Cardiac septum (tissue), 1 donor: ENCODE measurements at places on chromosomes 7 and 10. TPM values are rescaled to one million over a fixed set of nuclear protein-coding genes. Genes with fewer than 3 reads are reported as not detected.
A peak's percentile ranks its signal among the peaks of the same experiment; 100 is the strongest.

- DNase-seq: no peak
Measured at GRCh38 chr7:147524726-147525250, 1065.8 kb upstream of the C7orf33 start.

- DNase-seq: no peak
Measured at GRCh38 chr7:49776994-49777393, 3.6 kb downstream of the VWC2 start.

DNA sequence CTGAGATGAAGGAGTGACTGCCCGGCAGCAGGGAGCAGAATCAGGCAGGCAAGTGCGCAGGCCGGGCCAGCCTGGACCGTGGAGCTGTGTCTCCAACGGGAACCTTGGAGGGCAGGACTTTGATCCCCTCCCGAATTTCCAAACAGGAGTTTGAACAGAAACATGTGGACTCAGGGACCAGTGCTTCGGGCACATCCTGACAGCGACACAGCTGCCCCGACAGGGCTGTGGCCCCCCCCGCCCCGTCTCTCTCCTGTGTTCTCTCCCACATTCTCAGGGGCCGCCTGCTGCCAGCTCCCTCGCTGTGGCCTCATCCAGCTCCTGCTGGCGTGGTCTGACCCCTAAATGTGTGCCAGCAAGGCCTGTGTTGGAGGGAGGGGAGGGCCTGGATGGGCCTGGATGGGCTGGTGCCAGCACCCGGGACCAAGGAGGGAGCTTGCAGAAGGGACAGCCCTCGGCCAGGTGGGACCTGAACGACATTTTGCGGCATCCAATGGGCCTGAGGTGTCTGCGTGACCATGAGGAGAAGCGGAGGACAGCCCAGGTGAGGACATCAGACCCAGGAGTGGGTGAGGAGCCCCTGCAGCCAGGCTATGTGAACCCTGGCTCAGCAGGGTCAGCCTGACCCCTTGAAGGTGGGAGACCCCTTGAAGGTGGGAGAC is 222.9 kb downstream of the DNAJB6 start:
- DNase-seq: peak; percentile 69

DNA sequence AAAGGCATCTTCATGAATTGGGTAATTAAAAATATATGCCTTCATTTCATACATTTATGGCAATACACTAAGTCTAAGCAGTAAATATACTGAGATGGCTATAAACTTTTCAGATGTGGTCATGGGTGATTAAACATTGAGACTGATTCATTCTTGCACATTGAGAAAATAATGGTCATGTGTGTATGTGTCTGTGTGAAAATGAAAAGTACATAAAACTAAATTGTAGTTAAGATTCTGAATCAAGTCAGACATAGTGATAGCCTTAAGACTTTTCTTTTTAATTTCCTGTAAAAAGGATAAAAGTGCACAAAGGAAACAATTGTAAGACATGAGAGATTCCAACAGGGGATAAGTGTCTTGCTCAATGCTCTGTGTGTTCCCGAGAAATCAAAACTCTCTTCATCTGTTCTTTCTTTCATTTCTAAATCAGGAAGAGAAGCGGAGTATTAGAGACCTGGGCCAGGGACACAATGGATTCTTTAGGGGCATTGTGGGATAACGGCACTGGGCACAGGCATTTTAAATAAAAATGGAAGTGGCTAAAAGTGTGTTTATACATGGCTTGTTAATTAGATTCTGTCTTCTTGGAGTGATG is 69.8 kb upstream of the AGR3 start:
- no peak for DNase-seq

DNA sequence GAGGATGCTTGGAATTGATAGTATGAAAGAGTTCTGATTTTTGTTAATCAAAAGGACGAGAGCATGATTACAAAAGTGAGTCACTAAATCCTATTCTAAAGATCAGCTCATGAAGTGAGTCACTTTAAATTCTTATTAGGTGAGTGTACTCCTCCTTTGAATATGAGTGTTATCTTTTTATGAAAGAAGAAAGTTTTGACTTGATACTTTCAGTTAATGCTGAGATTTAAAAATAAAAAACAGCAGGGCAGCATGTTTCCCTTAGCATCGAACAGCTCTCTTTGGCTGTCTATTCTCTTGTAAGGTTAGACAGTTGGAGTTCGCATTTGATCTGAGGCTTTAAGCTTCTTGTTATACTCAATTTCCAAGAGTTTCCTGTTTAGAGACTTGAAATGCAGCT is 222.0 kb downstream of the TWIST1 start:
- DNase-seq: no peak

DNA sequence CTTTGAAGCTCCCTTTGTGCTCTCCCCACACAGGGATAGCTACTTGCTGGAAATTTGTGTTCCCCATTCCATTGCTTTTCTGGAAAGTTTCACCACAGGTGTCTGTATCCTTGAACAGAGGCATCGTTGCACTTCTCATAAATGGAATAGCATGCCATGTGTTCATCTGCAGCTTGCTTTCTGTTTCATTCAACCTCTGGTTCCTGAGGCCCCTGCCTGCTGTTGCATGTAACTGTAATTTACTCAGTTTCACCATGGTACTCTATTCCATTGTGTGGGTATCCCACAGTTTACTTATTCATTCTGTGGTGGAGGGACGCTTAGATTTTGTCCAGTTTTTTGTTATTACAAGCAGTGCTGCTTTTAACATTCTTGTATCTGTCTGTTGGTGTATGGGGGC is 32.0 kb downstream of the EEPD1 start:
- no peak for DNase-seq

- no peak for DNase-seq
Measured at GRCh38 chr7:39413636-39414223, 152.5 kb upstream of the YAE1 start.

DNA sequence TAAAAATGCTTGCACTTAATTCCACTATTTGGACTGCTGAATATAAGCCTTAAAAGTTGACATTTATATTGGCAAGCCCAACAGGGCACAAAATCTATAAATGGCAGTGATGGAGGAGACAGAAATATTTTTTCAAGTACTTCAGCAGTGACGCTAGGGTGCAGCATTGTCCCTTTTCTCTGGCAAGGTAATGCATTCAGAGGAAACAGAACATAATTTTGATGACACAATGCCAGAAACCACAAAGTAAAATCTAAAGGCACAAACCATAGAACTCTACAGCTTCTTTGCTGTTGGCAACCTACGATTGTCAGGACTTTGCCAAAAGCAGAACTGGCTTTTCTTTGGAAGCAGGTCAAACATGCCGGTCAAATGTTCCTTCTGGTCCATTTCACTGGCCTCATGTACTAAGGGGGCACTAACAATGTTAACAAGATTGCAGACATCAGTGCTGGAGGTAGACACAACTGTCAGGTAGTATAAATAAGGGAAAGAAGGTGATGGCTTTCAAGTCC is 30.9 kb upstream of the FAM133B start:
- no peak for DNase-seq

DNA sequence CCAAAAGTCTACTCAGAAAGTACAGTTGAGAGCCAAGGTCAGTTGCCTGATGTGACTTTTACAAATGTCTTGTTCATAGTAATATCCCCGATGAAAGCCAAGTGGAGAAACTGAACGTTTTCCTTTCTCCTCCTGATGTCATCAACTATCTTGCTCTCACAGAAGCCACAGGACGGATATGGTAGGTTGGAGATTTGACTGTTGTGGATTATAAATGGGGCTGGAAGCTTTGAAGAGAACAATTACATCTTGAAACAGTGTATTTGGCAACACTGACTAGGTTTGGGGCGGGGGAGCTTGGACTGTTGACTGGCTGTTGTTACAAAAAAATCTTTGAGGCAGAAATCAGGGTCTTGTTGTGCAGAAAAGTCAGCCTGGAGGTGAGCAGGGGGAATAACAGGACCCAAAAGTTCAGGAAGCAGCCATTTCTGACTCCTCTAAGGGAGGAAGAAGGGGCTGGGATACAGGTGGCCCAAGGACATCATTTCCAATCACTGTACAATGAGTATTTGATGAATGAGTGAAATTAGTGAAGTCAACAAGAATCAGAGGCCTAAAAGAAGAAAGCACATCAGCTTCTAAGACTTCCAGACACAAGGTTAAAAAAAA is 24.3 kb downstream of the PLEKHS1 start:
- no peak for DNase-seq

DNA sequence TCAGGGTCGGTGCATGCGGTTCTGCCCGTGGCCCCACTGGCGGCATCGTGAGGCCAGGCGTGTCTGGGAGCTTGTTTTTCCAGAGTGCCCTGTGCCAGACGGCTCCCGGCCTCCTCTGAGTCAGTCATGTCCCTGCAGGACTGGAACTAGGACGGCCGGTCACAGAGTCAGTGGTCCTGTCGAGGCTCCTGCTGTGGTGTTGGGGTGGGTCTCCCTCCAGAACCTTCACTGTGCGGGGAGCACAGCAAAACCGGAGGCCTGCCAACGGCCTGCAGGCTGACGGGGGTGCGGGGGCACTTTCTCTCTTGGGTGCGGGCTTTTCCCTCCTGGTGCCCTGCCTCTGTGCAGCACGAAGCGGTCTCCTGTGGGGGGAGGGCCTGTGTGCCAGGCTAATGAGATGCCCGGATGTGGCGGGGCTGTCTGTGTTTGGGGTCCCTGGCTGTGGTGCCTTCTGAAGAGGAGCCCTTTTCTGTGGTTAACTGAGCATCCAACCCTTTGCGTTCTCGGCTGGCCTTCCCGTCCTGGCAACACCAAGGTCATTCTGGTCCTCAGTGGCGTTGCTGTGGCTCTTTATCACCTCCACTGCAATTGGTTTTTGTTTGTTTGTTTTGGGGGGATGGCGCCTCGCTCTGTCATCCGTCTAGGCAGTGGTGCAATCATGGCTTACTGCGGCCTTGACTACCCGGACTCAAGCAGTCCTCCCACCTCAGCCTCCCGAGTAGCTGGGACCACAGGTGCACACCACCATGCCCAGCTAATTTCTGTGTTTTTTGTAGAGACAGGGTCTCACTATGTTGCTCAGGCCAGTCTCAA is 8.0 kb downstream of the GET4 start:
- DNase-seq: no peak

- no peak for DNase-seq
Measured at GRCh38 chr10:17249820-17250219, 21.8 kb downstream of the VIM start.

GRCh38 chr7:100130608-100131453 is 4.1 kb downstream of the MBLAC1 start:
- peak; percentile 90 for DNase-seq

GRCh38 chr7:120156476-120156875 is 116.5 kb upstream of the KCND2 start:
- DNase-seq: no peak

- DNase-seq: no peak
Measured at GRCh38 chr10:38146579-38147333, 52.6 kb downstream of the ZNF37A start.

DNA sequence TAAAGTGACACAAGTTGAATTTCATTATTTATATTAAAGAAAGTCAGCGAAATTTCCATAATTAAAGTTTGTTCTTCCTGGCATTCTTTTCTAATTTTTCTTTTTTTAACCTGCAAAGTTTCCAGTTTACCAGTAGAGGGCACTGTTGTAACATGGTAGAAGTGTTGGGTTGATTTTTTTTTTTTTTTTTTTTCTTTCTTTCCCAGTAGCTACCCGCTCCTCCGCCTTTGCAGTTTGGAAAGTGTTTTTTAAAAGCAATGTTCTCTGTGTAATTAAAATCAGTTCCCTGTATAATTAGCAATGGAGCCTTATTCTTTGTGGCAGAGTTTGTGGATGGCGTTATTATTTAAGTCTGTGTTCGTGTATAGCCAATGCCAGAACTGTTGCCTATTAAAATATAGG is 53.7 kb downstream of the TAF3 start:
- no peak for DNase-seq

- peak; percentile 71 for DNase-seq
Measured at GRCh38 chr7:72493850-72494661, 81.9 kb upstream of the CALN1 start.

- no peak for DNase-seq
Measured at GRCh38 chr7:18357691-18358090, 137.9 kb upstream of the HDAC9 start.

DNA sequence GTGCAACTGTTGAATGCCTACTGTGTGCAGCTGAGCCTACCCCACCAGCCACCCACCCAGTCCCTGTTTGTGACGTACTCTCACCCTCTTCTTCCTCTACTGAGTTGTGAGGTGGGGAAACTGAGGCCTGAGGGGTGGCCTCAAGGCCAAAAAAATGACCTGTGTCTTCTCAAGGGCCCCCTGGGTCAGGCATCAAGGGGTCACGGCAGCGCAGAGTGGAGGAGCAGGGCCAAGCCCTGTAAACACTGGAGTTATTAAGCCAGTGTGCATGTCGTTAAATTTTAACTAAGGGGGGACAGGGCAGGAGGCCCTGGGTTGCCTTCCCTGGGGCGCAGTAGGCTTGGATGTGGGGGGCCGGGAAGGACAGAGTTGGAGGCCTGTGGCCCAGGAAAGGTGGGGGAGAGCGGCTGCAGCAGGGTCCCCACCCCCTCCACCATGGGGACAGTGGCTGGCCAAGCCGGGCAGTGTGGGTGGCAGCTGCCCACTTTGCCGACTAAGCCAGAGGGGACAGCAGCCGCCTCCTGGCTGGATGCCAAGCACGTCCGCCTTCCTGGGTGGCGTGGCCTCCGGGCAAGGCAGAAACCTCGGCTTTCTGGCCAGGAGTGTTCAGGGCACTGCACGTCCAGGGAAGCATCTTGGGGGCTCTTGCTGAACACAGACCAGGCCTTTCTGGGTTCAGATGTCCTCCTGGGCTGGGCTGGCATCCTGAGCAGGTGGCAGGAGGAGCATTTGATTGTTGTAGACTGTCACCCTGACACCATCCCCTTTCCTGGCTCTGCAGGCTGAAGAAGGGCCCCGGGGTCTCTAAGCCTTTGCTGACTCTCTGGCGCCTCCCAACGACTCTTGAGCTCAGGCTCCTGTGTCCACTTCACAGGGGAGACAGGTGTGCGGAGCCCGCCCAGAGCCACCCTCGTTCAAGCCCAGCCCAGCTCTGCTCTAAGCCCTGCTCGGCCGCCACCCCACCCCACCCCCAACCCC is 1.9 kb downstream of the SLC29A4 start:
- no peak for DNase-seq

- DNase-seq: no peak
Measured at GRCh38 chr10:126242397-126243260, 145.6 kb downstream of the ADAM12 start.

GRCh38 chr10:129637846-129638245 is 170.8 kb downstream of the MGMT start:
- DNase-seq: no peak

Gene MRPS17
- total RNA-seq: 13.4 TPM

Gene TMEM236
- total RNA-seq: 0.54 TPM

Gene PTPRE
- total RNA-seq: 51.1 TPM

Gene FAM25A
- not detected for total RNA-seq

Gene MBL2
- not detected for total RNA-seq

Gene PLCE1
- total RNA-seq: 51.5 TPM

Gene CHAT
- total RNA-seq: not detected

Gene OR2A5
- not detected for total RNA-seq

Gene SCIN
- not detected for total RNA-seq

Gene CPA4
- total RNA-seq: 0.16 TPM

Gene TLL2
- 3.8 TPM for total RNA-seq

Gene ASL
- 11.7 TPM for total RNA-seq

Gene CRYGN
- not detected for total RNA-seq

Gene GRID2IP
- total RNA-seq: not detected

Gene ADCY1
- 2.9 TPM for total RNA-seq

Gene WNT8B
- not detected for total RNA-seq
